ENCODE measurements at places on chromosomes 5 and 9.

DNA sequence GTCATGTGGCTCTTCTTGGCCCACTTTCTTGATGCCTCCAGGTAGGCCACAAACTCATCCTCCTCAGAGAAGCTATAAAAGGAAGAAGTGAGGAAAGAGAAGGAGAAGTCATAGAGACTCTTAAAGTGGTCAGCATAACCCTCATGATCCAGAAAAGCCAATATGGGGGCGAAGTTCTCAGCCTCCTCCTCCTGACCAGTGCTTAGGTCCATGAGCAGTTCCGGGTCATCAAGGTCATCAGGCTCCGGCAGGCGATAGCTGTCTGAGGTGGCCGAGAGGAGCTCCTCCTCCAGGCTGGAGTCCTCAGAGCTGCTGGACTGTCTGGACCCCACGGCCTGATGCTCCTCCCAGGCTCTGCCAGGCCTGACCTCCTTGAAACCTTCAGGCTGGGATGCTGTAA, 34.7 kb downstream of the SH3TC2 start:
- DNase-seq = no peak

DNA sequence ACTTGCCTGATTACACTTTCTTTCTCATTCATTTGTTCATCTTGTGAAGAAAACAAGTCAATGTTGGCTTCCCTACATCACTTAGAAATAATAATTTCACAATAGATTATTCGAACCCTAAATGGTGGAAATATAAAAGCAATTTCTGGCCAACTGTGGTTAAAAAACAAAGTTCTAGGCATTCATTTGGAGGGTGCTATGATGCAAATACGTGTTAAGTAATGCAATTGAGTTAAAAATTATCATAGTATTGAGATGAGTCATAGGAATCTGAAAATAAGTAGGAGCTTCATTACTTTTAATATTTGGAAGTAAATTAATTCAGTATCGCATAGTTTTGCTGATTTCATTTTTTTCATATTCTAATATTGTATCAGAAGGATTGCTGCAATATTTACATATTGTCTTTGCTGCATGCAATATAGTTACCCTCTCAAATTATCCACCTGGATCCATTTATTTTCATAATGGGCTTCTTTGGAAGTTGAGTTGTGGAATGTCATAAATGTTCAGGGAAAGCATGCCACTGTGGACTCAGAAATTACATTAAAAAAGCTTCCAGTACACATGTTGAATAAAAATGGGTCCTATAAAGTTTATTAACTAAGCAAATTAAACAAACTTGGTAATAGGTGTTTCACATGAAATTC, 647.7 kb upstream of the WWC1 start:
- no peak for DNase-seq

DNA sequence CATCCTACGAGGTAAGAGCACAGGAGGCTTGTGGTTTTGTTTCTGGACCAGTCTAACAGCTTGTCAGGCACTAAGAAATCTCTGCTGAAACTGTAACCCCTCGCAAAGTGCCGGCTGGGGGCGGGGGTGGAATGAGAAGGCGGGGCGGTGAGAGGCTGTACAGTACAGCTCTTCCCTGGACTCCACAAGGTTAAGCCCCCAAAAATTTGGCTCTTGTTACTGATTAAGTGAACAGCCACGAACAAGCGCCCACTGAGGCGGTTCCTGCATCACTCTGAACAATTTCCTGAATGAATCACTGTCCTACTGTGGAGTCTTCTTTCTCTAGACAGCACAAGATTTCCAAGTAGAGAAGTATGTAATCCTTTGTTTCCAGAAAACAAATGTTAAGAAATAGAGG, 6.8 kb downstream of the FBP2 start:
- no peak for DNase-seq

- no peak for DNase-seq
Measured at GRCh38 chr9:37002036-37002412, 32.0 kb downstream of the PAX5 start.

DNA sequence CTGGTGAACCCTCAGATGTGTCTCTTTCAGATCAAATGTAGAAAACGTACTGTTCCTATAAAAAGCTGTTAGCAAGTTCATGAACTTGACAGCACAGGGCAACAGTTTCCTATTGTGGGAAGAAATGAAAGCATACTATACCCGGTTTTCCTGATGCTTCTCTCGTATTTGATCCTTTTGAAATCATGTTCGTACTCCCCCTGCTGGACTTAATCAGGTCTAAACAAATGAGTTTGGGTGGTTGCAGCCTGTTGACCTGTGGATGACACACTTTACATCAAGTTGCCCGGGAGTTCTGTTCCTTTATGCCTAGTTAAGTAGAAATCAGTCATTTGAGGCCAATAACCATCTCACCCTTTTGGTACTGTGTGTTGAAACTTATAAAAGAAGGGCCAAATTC, 1992.3 kb downstream of the MAT2B start:
- DNase-seq = no peak

DNA sequence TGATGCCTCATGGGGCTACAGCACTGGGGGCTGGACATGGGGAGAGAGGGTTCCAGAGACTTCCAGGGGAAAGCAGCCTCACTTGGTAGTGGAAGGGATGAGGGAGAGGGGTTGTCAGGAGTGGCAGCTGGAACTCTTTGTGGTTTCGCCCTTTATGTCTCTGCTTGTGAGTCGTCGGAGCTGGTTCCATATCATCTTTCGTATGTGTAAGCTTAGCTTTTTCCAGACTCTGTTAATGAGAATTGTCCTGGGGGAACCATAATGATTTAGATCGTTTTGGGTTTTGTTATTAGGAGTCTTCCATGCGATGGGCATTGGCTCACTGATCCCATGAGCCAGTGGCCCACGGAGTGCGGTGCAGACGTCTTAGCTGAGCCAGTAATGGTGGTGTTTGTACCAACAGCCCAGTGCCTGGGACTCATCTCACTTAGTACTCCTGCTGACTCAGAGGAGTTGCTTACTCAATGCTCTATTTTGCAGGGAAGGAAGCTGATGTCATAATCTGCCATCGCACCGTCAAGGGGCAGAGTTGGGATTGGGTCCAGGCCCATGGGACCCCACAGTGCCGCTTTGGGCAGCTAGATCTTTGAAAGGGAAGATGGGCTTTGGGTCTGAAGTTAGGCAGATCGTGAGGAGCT, 48.5 kb downstream of the NEK6 start:
- DNase-seq = no peak

- DNase-seq = no peak
Measured at GRCh38 chr9:114051281-114051680, 26.8 kb downstream of the AMBP start.

GRCh38 chr5:150595466-150596031, 44.9 kb upstream of the SYNPO start:
- DNase-seq = no peak

DNA sequence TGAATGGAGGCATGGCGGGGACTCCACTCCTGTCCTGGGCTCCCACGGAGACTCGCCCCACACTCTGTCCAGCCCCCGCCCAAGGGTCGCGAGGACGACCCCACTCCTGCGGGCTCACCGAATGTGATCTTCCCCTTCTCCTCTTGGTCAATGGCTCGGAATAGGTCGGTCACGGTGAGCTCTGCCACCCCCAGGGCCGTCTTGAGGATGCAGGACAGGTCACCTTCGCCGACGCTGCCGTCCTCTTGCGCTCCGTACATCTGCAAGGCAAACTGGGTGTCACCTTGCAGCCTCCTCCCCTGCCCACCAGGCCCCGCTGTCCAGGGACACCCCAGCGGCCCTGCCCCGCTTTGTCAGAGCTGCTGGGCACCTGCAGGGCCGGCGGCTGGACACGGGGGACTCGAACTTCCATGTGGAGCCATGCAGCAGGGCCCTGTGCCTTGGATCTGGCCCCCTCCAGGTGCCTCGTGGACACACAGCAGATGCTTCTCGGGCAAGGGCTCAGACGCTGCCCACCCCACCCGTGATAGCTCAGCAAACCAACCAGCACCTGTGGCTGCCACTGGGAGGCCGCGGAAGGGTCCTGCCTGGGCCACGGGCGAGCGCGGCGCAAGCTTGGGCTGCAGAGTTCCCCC, 21.5 kb upstream of the SLC6A3 start:
- DNase-seq = no peak

DNA sequence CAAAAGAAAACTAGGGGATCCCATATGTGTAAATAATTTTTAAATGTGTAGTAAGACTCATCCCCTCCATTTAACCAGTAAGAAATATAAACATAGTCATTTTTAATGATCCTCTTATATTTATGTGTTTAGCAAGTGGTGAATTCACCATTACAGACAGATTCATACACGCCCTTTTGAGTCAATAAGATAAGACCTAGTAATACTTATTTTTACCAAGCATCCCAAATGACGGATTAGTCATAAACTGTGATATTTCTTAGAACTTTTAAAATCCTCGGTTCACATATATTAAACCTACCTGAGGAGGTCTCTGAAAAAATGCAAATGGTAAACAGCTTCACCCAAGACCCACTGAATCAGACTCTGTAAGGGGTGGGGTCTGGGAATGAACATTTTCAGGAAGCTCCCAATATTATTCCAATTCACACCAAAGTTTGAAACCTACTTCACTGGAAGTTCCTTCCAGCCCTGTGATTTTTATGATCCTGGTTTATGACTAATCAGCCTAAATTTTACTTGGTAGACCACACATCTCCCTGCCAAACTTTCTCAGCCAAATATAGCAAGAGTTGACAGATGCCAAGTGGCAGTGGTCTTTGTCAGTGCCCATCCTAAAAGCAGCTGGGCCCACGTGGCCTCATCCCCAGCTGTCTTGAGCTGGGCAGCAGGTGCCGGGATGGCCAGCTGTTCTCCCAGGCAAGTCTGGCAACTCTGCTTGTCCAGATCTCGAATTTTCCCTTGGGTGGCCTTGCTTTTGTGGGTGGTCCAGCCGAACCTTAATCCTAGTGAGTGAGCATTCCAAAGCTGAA, 559.0 kb upstream of the RGMB start:
- no peak for DNase-seq

DNA sequence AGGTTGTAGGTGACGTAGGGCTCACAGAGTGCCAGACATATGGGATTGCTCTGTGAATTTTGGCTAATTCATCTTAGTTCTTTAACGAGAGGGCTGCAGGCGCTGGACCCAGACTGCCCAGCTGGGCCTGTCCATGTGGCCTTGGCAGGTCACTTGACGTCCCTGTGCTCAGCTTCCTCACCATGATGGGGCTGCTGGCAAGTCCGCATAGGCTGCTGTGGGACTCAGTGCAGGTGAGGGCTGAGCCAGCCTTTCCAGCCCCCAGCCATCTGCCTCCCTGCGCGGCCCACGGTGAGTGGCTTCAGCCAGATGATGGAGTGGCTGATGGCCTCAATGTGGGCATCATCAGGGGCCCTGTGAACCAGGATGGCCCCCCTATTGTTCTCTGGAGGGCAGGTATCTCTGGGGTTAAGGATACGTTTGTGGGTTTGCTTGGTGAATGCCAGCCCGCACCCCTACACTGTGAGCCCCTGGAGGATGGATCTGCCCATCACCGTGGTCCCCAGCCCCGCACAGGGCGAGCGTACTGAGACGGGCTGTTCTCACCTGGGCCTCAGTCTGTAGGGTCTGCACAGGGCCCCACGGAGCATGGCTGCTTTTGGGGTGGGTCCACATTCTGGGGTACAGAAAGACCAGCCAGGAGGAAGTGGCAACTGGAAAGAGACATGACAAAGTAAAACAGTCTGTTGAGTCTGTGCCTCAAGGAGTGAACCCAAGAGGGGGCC, 3.7 kb downstream of the CARD19 start:
- DNase-seq = no peak

DNA sequence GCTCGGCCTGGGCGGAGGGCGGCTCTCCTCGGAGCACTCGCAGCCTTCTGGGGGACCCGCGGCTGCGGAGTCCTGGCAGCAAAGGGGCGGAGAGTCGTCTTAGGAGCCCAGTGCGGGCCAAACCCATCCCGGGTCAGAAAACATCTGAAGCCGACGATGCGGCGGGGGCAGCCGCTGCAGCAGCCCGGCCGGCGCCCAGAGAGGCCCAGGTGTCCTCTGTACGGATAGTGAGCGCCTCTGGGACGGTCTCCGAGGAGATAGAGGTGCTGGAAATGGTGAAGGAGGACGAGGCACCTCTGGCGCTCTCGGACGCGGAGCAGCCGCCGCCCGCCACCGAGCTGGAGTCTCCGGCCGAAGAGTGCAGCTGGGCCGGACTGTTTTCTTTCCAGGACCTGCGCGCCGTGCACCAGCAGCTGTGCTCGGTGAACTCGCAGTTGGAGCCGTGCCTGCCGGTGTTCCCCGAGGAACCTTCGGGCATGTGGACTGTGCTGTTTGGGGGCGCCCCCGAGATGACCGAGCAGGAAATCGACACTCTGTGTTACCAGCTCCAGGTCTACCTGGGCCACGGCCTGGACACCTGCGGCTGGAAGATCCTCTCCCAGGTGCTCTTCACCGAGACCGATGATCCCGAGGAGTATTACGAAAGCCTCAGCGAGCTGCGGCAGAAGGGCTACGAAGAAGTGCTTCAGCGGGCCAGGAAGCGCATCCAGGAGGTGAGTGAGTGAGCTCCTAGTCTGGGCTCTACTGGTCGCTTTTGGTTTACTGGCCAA, 1.2 kb downstream of the JMY start:
- peak; percentile 82 for DNase-seq
